ENCODE measurements at places on chromosomes 13 and 19.

DNA sequence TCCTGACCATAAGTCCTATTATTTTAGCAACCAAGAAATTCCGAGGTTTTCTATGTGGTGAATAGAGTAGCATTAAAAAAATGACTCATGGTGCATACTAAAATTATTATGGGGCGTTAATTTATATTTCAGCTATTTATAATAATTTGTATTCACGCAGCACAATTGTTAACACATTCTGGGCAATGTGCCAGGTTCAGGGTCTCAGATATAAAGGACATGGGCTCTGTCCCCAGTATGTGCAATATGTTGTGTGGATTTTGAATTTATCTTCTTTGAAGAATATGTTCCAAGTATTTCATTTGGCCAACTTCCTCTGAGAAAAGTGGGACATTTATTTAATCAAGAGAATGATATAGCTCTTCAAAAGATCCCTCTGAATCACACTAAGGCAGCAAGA lies 1434.7 kb upstream of the PRR20A start:
- DNase-seq: no peak

- DNase-seq: no peak
Observed at GRCh38 chr19:28956961-28957360, 256.0 kb downstream of the UQCRFS1 start.

GRCh38 chr19:55077106-55077505 lies 1.4 kb downstream of the EPS8L1 start:
- peak; percentile 26 for DNase-seq

DNA sequence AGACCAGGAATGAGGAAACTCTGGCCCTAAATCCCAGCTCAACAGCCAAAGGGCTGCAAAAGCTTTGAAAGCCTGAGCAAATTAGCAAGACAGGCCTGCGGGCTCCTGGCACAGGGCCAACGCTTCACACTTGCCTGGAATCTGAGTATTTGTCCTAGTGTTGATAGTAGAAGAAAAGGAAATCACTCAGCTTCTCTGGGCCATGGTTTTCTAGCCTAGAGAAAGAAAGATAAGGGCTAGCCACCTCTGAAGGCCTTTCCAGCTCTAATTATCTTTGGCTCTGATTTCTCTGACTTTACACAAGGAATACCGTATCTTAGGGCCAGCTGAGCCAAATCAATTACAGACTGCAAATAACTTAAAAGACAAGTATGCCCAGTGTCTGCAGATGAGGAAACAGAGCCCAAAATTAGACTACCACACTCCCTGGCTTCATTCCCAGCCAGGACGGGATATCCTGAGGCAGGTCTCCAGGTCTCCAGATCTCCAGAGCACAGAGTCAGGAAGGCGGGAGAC lies 69.6 kb downstream of the STK24 start:
- DNase-seq: peak; percentile 90

DNA sequence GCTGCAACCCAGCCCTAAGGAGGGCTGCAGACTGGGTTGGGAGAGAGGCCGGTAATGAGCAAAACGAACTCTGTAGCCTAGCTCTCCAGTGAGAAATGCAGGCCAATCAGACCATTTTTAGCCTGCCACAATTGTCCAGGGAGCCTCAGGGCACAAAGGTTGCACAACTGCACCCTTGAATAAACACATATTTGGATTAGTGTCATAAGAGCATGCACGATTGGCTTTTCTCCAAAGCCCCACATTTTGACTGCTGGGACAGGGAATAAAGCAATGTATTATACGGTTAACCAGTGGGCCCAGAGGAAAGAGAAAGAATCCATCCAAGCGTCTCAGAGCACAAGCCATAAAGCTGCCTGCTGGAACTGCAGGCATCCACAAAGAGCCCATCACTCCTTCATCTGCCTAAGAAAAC lies 729.4 kb upstream of the SGCG start:
- no peak for DNase-seq

- no peak for DNase-seq
Observed at GRCh38 chr13:32174366-32174765, 140.8 kb downstream of the ZAR1L start.

GRCh38 chr19:35776102-35776788 lies 881 bp downstream of the ARHGAP33 start:
- DNase-seq: no peak

- no peak for DNase-seq
Observed at GRCh38 chr13:92461831-92462230, 764.8 kb upstream of the GPC6 start.

DNA sequence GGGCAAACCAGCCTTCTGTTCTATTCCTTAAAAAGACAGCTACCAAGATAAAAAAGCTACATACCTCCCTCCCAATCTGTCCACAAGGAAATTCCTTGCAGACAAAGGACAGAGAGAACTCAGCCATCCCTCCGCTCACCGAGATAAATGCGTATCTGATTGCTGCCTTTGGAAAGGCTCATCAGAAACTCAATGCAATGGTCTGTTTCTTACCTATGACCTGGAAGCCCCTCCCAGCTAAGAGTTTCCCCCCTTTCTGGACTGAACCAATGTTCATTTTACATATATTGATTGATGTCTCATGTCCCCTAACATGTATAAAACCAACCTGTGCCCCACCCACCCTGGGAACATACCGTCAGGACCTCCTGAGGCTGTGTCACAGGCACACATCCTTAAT lies 11.6 kb downstream of the BTBD2 start:
- DNase-seq: no peak

GRCh38 chr13:76267216-76267615 lies 619.0 kb downstream of the KCTD12 start:
- DNase-seq: no peak

DNA sequence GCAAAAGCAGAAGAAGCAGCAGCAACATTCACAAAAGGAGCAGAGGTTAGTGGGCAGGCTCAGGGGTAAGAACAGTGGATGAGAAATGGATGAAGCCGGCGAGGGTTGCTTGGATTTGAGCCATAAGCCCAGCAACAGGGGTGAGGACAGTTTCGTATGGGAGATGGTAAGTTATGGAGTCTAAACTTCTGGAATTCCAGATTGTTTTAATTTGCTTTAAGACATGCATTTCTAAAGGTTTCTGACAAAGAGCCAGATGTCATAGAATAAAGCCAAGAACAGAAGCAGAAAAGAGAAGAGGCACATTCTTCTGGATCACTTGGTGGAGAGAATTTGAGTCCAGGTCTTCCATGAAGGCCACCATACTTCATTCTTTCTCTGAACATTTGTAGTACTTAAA lies 76.6 kb downstream of the TNFSF11 start:
- no peak for DNase-seq

DNA sequence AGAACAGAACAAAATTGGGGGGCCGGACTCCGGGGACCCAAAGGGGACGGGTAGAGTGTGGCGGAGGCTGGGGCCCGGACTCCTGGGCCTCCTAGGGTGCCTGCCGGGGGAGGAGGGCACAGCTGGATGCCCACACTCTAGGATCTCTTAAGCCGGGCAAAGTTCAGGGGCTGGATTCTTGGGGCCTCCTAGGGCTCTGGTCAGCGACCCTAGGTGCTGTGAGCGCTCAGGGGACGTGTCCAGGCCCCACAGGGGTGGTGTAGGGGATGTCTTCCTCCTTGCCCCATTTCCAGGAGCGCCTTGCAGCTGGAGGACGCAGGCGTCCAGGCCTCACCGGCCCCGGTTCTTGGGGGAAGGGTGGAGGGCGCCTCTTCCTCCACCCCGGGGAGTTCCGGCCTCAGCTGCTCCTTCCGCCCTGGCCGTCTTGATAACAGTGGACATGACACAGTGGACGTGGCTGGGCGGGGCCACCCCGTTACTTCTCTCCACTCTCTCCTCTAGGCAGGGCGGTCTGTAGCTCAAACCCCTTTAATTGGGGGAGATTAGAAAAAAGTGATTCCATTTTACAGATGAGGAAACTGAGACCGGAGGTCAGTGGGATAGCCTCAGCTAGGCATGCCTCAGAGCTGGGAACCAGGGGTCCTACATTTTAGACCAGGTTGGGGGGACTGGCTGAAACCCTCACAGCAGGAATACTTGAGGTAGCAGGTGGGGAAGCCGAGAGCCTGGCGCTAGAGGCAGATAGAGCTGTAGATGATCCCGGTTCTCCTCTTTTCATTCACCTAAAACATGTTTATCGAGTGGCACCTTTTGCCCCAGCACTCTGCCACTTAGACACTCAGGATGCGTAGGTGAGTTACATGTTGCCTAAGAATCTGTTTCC lies 705 bp downstream of the STXBP2 start:
- DNase-seq: peak; percentile 64

DNA sequence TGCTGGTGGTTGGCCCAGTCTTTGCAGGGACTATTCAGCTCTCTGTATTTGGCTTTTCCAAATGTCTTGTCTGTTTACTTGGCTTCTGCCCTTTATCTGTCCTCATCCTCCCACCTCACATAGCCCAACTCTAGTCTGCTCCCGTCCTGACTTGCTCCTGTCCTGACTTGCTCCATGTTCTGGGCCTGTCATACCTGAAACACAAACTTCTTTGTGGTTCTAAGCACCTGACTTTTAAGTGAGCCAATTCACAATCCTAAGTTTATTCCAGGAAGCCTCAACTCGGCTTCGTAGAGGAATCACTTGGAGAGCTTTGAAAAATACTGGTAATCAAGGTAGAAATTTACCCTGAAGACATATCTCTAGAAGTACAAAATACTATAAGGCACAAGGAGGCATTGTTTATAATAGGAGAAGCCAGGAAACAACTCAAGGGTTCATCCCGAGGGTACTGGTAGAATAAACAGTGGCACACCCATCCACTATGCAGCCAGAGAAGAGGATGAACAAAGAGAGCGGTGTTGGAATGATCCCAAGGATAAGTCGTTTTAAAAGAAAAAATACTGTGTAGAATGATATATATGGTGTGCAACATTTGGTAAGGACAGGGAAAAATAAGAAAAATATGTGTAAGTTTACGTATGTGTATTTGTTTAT lies 284.5 kb downstream of the FGF14 start:
- DNase-seq: no peak

- peak; percentile 88 for DNase-seq
Observed at GRCh38 chr19:4870025-4870700, 2.7 kb upstream of the PLIN3 start.

DNA sequence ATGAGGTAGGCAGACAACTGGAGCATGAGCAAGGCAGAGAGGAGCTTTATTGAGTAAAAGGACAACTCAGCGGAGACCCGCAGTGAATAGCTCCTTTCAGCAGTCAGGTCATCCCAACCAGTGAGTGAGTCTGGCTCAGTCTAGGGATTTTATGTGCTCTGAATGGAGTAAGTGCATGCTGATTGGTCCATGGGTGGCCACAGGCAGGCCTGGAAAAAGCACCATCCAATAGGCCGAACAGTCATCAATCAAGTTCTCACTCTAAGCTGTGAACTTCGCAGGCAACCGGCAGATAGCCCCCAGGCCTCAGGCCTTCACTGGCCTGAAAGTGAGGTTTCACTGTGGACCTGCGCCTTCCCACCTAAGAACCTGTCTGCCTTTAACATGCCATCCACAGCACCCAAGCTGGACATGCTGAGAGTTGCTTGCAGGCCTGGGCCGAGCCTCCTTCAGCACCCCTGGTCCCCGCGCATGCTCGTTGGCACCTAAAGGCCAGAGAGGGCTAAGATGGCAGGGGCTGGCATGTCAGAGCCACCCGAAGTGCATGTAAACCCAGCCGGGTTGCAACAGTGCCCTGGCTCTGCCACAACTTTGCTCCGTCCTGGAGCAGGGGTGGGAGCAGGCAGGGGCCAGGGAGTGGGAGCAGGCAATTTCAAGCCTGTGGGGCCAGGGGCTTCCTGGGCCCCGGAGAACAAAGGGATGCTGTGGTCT lies 698.7 kb downstream of the SLITRK1 start:
- DNase-seq: no peak

- no peak for DNase-seq
Observed at GRCh38 chr13:102911336-102911735, 65.5 kb downstream of the ERCC5 start.

DNA sequence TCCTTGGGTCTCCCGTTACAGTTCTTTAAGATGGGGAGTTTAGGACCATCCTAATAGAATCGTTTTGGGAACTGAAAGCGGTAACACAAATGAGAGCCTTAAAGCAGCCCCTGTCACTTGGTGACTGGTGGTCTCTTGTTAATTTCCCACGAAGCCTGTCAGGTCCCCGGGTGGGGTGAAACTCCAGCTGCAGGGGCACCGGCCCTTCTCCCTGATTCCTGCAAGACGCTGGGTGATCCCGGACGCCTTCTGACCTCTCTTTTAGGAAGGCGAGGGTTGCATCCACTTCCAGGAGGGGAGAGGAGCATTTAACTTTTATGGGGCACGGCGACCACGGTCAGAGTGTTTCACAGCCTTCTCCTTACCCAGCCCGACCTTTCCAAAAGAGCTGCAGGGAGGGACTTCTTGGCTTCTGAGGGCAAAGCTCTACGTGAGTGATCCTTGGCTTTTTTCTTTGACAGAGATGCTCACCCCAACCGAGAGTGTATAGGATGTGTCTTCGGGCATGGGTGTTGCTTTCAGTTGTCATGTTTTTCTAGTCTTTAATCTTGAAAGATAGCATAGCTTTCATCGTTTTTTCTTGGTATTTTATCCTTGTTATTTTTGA lies 688 bp downstream of the ZNF225 start:
- DNase-seq: no peak

GRCh38 chr13:106681536-106681935 lies 113.6 kb upstream of the ARGLU1 start:
- DNase-seq: no peak

GRCh38 chr13:30705680-30706079 lies 29.7 kb upstream of the ALOX5AP start:
- peak; percentile 31 for DNase-seq

DNA sequence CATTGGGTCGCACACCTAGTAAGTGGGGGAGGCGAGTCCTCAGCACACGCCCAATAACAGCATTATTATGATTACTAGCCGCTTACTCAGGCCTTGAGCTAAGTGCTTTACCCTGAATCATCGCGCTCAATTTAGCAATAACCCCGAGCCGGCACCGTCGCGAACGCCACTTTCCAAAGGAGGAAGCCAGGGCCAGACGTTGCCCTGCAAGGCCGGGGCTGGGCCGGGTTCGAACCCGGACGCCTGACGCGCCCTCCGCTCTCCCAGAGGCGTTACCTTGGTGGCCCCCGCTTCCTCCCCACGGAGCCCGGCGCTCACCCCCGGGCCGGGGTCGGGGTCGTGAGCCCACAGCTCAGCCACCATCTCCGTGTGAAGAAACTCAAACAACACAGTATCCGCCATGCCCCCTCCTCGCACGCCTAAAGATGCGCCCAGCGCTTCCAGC lies at the start of gene TRAPPC6A:
TRAPPC6A (minus strand) TSS at position 421 of the 445 bp plus-strand sequence; CDS start at position 402, 19 bp downstream.
- peak; percentile 59 for DNase-seq

- DNase-seq: no peak
Observed at GRCh38 chr19:28424662-28425045, 788.3 kb downstream of the UQCRFS1 start.

DNA sequence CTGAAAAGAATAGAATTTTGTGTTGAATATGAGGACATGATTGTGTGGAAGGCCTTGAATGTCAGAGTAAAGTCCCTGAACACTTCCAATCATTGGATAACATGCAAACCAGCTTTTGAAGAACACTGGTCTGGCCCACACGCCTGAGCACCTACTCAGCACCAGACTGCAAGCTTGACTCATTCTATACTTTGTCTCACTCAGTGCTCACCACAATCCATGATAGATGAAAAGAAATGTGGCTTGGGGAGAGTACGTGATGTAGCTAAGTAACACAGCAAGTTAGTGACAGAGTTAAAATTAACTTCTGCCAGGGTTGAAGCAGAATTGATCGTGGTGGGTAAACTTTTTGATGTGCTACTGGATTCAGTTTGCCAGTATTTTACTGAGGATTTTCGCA lies 12.0 kb downstream of the DLEU7 start:
- no peak for DNase-seq

All from NCI-H226 (cell line).